Suprapubic skin (tissue), 4 donors: ENCODE measurements at places on chromosomes 2 and 18. TPM values are rescaled to one million over a fixed set of nuclear protein-coding genes. Genes with fewer than 3 reads are reported as not detected.

DNA sequence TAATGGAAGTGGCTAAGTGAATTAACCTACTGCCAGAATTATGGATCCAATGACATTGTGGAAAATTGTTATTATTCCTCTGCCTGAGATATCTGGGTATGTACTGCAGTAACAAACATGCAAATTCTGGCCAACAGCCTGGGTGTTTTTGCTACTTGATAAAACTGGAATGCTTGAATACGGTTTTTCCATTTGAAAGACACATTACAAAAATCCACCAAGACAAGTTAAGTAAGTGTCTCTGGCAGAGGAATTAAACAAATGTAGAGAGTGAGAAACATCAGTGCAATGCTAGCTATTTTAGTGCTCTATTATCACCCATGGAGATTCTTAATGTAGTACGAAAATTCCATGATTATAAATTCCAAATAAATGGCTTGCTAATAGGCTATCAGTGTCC, 312.4 kb upstream of the MEIS1 start:
- no peak for DNase-seq

DNA sequence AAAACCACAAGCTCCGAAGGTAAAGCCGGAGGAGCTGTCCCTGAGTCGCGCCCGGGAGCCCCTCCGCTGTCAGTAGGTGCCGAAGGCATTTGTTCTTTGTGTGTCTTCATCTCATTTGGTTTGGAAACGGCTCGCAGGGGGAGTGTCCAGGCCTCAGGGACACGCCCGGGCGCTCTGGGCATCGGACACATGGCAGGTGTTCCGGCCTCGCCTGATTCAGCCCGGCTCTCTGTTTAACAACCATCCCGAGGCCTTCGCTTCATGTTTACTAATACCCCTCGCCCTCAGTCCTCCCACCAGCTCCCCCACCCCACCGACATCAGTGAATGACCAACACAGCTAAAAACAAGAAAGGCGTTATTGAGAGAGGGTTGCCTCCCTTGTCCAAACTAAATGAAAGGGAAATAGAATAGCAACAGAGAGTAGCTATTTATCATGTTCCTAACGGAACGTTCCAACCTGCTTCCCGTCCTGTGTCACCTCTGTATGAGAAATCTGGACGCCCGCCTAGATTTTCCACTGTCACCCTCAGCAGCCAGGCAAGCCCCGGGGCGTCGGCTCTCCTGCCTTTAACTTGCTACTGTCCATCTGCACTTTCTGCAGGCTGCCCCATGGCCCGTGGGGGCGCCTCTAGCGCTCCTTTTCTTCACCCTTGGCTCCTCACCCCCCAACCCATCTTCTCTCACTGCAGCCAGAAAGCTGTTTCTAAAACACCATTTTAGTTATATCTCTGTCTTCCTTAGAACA, 73.9 kb downstream of the MYCN start:
- DNase-seq = no peak

DNA sequence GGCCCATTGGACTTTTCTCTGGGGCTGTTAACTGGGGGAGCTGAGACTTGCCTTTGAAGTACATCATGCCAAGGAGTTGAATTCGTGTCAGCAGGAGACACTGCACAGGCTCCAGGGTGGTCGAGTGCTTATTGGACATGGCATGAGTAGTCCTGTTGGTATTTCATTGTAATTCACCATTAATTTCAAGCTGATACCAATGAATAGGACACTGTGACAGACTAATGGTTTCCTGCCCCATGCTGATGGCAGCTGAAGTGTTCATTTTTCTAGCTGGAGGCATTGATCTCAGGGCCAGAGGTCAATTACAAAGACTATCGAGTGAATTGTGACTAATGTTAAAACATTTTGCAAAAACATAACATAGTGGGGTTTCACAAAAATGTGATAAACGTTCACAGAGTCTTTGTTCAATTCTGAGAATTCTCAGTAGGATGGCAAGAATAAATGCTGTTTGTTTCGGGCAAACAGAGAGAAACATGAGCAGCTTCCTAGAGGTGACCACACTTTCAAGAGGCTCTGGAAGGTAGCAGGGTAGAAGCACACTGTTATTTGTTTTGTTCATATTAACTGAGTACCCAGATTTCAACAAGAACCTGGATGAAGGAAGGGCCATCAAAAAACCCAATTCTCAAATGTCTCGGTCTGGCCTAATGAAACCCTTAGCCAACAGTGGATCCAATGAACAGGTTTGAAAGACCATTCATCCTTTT, 90.6 kb upstream of the ARL4C start:
- no peak for DNase-seq

DIPK1C gene
- total RNA-seq = 3.6 TPM

NT5DC4 gene
- total RNA-seq = 4.2 TPM

DSC2 gene
- 26.2 TPM for total RNA-seq
